ENCODE measurements at places on chromosomes 5 and 9.

DNA sequence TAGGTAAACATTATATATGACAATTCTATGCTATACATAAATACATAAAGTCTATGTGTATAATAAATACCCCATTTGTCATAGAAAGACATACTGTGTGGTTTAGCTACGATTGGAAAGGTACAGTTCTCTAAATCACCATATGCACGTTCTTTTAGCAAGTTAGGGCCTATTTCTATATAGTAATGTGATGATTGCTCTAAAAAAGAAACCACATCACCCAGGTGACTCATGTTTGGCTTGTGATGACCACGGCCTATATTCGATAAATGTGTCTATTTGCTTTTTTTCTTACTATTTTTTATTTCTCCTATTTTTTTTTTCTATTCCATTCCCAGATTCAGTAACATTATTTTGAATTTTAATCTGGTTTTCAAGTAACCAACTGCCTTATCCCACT, 34.7 kb downstream of the RETREG1 start:
- DNase-seq: no peak

DNA sequence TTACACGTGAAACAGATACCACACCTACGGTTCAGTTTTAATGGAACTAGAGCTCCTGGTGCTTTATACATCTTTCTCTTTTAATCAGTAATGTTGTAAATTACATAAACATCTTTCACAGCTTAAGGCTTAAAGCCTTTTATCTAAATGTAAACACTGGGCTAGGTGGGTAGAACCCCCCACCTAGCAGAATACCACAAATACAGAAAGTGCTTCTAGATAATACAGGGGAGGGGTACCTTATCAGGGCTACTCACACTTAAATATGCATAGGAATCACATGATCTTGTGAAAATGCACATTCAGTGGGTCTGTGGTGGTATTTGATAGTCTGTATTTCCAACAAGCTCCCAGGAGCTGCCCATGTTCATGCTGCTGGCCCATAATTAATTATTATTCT, 256.4 kb upstream of the TARS1 start:
- no peak for DNase-seq

DNA sequence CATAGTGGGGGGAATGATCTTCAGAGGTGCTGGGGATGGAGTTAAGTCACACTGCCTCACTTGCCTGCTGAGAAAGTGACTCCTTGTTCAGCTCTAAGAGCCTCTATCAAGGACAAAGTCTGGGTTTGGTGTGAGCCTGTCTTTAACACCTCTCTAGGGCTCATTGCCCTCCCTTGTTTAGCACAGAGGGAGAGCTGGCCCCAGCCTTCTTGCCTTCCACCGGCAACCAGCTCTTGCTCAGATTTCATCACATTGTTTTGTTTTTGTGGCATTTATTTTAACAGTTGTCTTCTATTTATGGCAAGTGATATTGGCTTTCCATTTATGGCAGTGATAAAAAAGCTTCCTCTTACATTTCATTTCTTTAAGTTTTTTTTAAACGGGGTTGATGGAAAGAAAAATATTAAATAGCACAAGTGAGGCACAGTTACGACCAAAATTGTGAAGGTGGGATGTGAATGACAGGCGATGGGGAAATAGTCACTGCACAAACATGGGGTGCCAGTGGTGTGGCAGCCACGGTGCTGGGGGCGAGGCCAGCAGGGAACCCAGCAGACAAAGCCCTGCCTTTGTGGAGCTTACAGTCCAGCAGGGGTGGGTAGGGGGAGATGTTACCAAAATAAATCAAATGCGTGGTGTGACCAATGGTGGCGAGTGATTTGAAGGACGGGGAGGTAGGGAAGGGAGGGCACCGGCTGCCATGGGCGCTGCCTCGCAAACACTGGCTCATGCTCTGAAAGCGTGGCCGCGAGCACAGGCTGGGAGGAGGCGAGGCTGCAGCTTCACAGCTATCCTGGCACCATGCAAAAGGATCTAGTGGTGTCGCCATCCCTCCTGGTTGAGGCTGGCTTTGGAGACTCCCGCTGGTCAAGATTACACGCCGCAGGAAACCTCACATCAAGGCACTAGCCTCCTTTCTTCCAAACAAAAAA, 21.2 kb upstream of the UNC5A start:
- DNase-seq: no peak

DNA sequence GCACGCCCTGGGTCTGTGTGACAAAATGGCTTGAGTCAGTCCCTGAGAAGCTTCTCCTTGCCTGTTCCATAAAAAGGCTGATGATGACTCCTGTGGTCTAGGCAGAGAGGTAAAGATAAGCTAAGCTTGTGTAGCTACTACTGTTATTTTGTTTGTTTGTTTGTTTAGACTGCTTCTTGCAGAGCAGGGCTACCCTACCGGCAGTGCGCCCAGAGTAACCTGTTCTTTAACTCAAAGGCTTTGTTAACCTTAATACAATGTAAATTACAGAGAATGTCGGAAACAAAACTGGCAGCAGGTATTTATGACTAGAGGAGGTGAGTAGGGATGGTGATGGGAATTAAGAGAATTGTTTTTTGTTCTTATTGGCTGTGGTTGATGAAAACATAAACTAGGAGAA, 87.6 kb downstream of the F2RL2 start:
- DNase-seq: no peak

GRCh38 chr9:132750668-132751067, 80.4 kb downstream of the GTF3C4 start:
- no peak for DNase-seq
